Hematopoietic multipotent progenitor cell treated with erythropoietin and hydrocortisone succinate and interleukin-3 and kit ligand, for 8 days (in vitro differentiated cells): ENCODE measurements at places on chromosomes 2 and 18.

DNA sequence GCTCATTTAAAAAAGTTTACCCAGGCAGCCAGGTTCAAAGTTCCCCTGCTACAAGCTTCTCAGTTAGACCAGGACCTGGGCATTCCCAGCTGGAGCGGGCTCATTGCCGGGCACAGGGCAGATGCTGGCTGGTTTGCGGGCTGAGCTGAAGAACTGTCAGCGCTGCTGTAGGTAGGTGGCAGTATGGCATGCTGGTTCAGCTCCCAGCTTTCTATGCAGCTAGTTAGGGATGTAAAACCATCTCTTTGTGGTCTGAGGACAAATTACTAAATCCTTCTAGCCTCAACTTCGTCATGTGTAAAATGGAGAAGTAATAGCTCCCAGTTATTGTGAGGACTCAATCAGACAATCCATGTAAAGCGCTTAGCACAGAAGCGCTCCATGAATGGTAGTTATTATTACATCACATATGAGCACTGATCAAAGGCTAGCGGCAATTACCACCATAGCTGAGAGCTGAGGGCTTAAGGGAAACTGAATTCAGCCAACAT is 2.4 kb upstream of the LDLRAD4 start:
- DNase-seq = peak; percentile 84

DNA sequence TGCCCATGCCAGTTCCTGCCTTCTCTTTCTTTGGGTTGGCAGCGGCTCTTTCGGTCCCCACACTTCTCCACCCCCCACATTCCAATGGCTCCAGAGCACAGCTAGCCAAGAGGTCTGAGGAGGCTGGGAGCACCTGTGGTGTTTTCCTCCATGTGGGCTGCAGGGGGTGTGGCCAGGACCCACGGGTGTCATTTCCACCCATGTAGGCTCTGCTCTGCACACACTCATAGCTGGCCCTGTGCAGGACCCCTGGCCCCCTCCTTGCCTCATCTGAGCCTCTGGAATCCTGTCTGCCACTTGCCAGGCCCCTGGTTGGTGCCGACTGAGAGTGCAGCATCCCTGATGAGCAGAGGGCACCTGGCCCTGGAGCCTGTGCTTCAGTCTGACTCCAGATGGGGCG is 46.3 kb downstream of the DYSF start:
- no peak for DNase-seq

GRCh38 chr18:24189007-24189528 is 50.2 kb downstream of the CABYR start:
- DNase-seq = no peak

- DNase-seq = no peak
Measured at GRCh38 chr2:229870903-229871656, 50.7 kb downstream of the TRIP12 start.

- DNase-seq = no peak
Measured at GRCh38 chr2:9497017-9497416, 22.7 kb downstream of the IAH1 start.

DNA sequence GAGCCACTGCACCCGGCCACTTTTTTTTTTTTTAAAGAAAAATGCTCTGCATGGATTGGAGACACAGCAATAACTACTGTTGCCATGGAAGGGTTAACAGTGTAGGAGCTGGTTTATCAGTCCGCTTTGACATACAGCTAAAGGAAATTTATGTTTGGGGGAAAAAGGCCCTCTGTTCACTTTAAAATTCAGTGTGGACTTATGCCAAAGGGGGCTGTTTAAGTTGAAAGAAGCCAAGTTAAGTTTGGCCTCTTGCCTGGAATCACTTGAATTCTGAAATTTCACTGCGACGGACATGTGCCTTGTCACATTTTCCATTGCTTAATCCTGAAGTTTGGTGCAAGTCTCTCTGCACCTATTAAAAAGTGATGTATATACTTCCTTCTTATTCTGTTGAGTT is 3.1 kb downstream of the KCNE4 start:
- DNase-seq = no peak

GRCh38 chr2:179302149-179302548 is 37.5 kb upstream of the SESTD1 start:
- DNase-seq = no peak

DNA sequence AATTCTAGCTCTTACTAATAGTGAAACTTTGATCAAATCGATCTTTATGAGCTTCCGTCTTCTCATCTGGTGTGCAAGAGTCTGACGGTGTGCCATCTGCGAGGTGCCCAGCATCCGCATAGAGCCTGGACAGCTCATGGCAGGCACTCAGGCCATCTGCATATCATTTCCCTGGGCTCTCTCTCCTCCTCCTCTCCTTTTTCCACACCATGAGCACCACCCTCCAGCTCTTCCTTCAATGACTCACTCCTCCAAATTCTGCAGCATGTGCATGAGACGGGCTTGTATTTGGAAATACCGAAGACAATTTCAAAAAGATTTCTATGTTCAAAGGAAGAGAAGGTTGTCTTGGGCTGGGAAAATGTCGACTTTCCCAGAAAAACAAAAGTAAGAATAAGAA is 161.1 kb downstream of the CCBE1 start:
- no peak for DNase-seq

DNA sequence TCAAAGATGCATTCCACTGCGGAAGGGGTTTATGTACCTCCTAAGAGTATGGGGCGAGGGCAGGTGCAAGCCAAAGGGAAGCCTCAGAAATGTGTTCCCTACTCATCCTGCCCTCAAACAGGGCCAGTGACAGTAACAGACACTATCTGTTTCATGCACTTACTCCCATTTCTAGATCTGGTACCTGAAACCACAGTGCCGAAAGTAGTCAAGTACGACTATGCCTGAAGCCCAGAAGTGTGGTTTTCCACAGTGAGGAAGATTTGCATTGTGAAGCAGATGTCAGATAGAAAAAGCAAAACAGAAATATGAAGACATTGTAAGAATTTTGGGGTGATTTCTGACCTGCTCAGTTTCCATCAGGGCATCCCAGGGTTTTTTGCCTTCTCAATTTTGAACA is 748.7 kb downstream of the RNF144A start:
- DNase-seq = no peak

DNA sequence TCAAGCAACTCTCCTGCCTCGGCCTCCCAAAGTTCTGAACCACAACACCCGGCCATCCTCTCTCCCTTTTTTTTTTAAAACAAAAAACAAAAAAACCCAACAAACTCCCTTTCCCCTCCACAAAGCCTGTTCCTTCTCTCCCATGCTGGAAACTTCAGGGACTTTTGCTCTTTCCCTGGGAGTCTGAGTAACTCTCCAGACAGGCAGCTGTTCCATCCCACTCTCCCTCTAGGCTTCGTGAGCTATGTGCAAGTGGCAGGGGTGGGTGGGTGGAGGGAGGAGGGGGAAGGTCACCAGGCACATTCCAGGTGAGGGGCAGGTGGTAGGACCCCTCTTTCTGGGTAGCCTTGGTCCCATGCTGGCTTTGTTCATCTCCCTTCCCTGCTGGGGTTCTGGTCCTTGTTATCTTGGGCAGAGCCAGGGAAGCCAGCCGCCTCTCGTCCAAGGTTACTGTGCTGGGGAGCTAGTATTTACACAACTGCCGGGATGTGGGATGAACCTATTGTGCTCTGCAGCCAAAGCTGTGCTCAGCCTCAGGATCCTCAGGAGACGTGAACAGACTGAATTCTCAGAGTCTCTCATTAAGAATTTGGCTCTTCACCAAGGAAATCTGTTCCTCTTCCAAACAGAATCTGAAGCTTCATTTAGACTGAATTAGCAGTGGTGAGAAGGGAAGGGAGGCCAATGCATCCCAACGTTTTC is 106.9 kb downstream of the LIPG start:
- no peak for DNase-seq

- DNase-seq = no peak
Measured at GRCh38 chr2:201983800-201984199, 49.9 kb upstream of the FZD7 start.

DNA sequence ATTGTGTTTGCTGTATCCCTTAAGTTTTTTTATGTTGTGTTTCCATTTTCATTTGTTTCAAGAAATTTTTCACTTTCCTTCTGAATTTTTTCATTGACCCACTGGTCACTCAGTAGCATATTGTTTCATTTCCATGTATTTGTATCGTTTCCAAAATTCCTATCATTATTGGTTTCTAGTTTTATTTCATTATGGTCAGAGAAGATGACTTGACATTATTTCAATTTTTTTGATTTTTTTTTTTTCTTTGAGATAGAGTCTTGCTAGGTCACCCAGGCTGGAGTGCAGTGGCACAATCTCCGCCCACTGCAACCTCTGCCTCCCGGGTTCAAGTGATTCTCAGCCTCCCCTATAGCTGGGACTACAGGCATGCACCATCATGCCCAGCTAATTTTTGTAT is 11.3 kb upstream of the CAB39 start:
- DNase-seq = no peak

DNA sequence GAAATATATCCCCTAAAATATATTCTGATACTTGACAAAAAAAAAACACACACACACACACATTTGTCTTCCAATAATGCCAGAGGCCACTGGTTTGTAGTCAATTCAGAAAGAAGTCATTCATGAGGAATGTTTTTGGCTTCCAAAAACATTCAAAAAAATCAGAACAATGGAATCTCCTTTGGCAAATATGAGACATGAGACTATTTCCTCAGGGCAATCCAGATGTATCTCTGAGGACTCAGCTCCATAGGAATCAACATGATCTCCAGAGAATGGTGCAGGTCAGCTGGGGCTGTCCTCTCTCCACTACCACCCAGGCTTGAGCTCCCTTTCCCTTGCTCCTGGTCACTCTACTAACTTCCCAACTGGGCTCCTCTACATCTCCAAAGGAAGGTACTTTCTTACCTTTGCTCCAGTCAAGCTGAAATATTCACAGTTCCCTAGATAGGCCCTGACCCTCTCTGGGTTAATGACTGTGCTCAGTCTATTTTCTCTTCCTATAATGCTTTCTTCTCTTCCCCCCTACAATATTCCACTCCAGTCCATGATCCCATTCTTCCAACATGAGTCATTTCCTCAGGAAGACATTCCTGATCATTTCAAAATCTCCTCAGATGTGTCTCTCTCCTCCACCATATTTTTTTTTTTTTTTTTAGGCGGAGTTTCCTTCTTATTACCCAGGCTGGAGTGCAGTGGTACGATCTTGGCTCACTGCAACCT is 145.3 kb downstream of the C1D start:
- DNase-seq = no peak

- DNase-seq = peak; percentile 59
Measured at GRCh38 chr2:158457092-158457825, 507 bp downstream of the PKP4 start.

DNA sequence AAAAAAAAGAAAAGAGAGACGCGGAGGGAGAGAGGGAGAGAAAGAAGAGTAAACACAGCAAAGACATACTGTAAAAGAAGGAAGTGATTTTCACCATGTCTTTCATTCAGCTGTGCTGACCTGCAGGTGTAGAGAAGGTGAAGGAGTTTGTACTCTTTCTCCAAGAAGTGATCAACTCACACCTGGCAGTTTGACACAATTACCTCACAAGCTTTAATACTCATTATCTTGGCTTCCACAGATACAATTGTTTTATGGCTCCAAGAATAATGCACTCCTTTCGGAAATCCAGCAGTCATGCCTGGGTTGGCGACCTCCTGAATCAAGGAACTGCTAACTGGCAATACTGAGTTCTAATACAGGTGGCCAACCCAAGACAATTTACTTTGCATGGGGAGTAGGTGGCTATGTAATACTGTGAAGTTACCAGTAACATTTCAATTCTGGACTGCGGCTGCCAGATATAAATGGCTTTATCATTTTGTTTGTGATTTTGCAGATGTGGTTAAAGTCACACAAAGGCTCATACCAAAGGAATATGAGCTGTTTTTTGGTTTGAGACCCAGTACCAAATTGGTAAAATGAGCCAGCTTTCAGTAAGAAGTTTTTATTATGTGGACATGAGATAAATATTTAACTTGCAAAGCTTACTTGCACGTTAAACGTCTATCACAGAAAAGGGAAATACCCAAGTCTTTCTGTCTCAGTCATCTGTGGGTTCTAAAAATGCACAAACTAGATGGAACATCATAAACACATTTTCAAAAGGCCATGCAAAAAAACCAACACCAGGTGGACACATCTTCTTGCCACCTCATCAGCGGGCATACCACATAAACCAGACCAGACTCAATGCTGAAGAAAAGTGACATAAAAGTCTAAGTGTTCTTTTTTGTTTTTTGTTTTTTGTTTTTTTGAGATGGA is 69.3 kb downstream of the NCKAP5 start:
- no peak for DNase-seq

DNA sequence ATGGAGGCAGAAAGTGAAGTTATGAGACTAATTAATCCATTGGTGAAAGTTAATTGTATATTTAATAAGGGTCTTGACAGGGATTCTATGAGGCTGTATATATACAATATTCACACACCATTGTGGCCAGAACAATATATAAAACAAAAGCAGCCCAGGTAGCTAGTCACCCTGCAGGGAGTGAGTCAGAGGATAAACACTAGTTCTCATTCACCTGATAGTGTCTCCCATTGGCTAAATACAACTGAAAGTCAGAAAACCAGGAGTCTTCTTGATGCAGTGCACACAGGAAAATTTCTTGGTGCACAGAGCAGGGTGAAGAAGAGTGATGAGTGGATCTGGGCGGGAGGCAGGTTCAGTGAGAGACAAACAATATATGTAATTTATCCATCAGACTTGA is 465.2 kb downstream of the ERBB4 start:
- DNase-seq = no peak

GRCh38 chr18:59712311-59712710 is 15.1 kb upstream of the CCBE1 start:
- no peak for DNase-seq

DNA sequence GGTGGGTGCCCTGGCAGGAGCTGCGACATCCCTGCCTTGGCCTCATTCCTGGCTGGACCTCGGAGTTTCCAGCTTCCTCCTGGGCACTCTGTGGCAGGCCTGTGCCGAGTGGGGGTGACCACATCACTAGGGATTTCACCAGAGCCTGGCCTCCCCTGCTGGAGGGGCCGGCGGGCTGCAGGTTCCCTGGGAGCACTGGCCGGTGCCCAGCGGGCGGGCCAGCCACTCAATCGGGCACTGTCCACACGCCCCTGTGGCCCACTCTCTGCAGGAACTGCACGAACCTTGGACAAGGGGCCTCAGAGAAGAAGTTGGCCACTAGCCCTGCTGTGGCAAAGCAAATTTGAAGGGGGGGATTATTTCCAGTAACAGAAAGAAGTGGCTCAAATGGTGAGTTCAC is 110.7 kb upstream of the APCDD1 start:
- no peak for DNase-seq

DNA sequence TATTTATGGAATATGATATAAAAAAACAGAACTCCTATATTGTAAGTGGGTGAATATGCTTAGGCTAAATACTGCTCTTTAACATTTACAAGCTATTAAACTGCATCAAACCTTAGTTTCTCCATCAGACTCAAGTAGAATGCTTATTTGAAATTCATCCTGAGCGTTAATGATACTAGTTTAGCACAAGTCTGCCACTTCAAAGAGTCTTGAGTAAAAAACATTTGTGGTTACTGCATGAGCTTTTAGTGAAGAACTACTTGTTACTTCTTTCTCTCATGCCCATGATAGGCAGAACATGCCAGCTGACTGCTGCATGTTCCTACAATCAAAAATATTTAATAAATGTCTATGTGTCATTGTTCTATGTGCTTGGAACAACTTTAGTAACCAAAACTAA is 12.1 kb downstream of the YES1 start:
- DNase-seq = no peak
